ENCODE measurements at places on chromosomes 3 and 15. TPM values are rescaled to one million over a fixed set of nuclear protein-coding genes. Genes with fewer than 3 reads are reported as not detected.

SHF gene
- 7.3 TPM for total RNA-seq

CD80 gene
- total RNA-seq, result not detected

USP50 gene
- total RNA-seq, result not detected

CKMT1B gene
- 5.4 TPM for total RNA-seq

TRPC1 gene
- total RNA-seq, result 10.9 TPM

DNA sequence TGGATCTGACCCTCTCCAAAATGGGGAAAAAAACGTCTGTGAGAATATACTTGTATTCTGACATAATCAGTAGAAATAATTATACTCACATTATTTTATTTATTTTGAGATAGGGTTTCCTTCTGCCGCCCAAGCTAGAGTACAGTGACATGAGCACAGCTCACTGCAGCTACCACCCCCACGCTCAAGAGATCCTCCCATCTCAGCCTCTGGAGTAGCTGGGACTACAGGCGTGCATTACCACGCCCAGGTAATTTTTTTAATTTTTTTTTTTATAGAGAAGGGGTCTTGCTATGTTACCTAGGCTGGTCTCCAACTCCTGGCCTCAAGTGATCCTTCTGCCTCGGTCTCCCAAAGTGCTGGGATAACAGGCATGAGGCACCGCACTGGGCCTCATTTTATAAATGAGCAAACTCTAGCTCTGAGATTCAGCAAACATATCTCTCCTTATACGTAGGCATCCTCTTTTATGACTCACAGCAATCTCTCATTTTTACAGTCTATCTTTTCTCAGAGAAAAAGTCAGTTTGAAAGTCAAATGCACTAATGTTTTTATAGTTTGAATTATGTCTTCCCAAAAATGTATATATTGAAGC is 989 bp upstream of the VGLL3 start:
- DNase-seq, result no peak
- peaks cover 42% of the 10 kb centered on the region for H3K4me1 ChIP-seq
- peak overlapping the region; percentile 92 for H3K27ac ChIP-seq
- no peaks in the 10 kb centered on the region for H3K27me3 ChIP-seq
- H3K36me3 ChIP-seq, result peaks cover 40% of the 10 kb centered on the region

DNA sequence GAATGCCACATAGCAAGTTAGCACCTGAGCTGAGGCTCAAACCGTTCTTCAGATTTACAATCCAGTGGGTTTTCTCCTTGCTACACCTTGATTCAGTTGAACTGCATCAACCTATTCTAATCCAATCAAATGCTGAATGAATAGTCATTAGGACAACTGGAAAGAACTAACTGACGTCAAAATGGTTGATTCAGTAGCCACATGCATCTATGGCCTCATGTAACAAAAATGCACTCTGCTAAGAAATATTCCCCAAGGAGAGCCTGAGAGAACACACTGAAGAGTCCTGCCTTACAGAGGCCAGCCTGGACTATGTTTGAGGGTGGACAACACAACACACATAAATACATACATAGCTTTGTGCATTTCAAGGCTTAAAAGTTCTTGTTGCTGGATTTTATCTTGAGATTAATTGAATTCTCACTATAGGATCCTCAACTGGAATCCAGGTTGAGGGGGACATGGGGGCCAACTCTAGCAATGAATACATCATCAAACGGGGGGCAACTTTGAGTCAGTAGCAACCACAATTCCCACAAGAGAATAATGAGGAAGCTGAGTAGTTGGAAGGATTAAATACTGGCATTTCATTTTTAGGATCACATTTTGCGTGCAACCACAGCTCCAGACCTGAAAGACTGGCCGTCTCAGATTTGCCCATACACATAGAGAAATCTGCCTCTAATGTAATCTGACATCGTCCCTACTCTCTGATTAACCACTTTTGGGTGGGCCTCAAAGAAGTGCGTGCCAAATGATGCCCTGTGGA is 280.2 kb upstream of the ICE2 start:
- no peak for DNase-seq
- H3K36me3 ChIP-seq, result no peaks in the 10 kb centered on the region
- peaks cover 86% of the 10 kb centered on the region for H3K27me3 ChIP-seq
- no peak overlapping the region for H3K4me3 ChIP-seq

GRCh38 chr3:44571024-44571423 is 13.7 kb upstream of the ZNF660 start:
- DNase-seq, result no peak
- no peak overlapping the region for H3K27ac ChIP-seq
- H3K4me3 ChIP-seq, result no peak overlapping the region
- no peaks in the 10 kb centered on the region for H3K36me3 ChIP-seq
- H3K27me3 ChIP-seq, result no peaks in the 10 kb centered on the region

ZNF385D gene
- not detected for total RNA-seq

SPTBN5 gene
- total RNA-seq, result 0.64 TPM

TOPAZ1 gene
- total RNA-seq, result not detected

DNA sequence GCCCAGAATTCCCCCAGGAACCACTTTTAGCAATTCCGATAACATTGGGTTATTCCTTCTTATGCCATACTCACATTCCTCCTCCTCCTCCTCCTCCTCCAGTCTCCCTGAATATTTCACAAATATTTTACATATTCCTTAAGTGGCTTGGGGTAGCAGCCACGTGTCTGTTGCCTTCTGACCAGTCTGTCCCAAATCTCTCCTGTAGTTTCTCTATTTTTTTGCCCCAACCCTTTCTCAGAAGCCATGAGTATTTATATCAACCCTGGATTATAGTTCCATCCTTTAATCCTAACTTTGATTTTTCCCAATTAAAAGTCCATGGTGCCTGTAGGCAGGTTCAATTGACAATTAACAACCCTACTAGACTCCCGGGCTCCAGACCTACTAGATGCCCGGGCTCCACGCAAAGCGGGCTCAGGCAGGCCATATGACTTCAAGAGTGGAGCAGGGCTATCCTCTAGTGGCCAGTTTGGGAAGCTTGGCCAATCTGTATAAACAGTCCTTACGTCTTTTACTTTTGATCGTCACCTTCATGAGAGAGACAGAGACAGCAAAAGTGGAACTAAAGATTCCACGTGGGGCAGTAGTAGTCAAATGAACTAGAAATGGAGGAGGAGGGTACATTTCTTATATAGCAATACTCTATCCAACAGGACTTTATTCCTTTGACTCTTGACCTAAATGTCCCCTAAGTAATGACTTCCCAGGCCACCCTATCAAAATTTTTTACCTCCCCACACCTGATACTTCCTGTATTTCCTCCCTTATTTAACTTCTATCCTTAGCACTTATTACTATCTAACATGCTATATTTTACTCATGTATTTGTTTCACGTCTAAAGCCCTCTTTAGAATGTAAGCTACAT is 69.7 kb downstream of the USF3 start:
- peak; percentile 63 for DNase-seq
- no peak overlapping the region for H3K27ac ChIP-seq
- H3K4me1 ChIP-seq, result peaks cover 7% of the 10 kb centered on the region

RASGRP1 gene
- total RNA-seq, result 9.0 TPM

GOLGA6L4 gene
- 2.0 TPM for total RNA-seq

DNA sequence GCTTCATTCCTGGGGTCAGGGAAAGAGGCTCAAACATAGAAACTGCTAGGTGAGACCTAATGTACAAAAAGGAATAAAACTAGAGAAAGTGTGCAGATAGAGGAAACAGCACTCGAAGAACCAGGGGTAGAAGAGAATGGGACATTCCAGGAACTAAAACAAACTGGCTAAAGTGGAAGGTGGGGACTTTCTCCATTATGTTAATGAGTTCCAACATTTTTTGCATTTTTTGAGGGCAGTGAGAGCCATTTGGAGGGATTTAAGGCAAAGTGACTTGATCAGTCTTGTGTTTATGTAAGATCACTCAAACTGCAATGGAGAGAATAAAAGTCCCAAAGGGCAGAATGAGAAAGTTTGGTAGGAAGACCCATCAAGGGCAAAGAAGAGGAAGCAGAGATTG is 20.6 kb upstream of the SLC4A7 start:
- no peaks in the 10 kb centered on the region for H3K27me3 ChIP-seq
- H3K4me1 ChIP-seq, result peaks cover 17% of the 10 kb centered on the region
- DNase-seq, result no peak
- H3K27ac ChIP-seq, result no peak overlapping the region
- H3K36me3 ChIP-seq, result no peaks in the 10 kb centered on the region
- H3K4me3 ChIP-seq, result no peak overlapping the region

DNA sequence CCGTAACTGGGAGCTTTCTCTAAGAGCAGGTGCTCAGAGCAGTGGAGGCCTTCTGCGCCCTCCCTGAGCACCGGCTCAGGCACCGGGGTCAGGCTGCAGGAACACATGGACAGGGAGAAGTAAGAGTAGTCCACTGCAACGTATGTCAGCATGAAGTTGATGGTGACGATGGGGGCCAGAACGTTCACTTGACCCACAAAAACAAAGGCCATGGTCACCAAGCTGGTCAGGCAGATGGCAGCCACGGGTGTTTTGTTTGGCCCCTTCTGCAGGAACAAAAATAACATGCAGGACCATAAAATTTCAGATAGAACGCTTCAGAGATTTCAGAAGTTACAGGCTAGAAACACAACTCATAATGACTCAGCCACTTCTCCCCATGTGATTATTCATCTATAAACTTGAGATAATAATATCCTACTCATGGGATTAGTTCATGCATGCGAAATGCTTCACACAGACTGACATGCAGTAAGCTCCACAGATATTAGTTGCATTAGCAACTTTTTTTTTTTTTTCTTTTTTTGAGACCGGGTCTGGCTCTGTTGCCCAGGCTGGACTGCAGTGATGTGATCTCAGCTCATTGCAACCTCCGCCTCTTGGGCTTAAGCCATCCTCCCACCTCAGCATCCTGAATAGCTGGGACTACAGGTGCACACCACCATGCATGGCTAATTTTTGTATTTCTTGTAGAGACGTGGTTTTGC is 52.2 kb upstream of the HEG1 start:
- H3K27ac ChIP-seq, result no peak overlapping the region
- H3K36me3 ChIP-seq, result no peaks in the 10 kb centered on the region
- DNase-seq, result no peak
- H3K4me1 ChIP-seq, result no peaks in the 10 kb centered on the region

ADAMTS9 gene
- total RNA-seq, result 63.3 TPM
